ENCODE measurements at places on chromosomes 6 and 20.

DNA sequence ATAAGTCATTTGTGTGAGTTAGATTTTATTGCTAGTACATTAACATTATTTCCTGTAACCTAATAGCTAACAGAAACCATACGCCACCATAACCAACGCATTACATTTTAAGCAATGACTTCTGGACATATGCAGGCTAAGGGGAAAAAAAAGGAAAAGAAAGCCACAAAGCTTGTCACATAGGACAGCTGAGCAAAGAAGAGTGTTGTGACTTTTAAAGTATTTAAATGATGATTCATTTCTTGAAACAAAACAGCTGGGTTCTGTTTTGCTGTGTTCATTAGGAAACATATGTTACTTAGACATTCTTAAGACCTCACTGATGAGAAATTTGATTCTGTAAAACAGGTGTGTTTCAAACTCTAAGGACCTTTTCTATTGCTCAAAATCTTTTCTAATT, 171.4 kb downstream of the COL9A1 start:
- no peak for DNase-seq

DNA sequence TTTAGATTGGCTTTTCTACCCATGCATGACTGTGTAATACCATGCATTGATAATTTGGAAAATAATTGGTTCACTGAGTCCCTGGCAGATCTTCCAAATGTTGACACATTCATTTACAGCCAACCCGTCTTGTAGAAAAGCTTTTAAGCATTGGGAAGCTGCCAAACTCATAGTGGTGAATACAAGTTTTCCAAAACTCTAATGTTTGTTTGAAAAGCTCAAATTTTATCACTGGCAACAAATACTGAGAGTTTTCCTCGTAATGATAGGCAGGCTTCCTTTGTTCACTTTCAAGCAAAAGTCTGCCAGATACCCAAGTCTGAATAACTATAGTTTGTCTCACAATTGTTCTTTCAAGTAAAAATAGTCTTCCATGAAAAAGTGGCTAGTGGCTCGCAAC, 143.0 kb downstream of the FIG4 start:
- no peak for DNase-seq

GRCh38 chr6:2353412-2354137, 108.2 kb upstream of the GMDS start:
- DNase-seq: peak; percentile 42

GRCh38 chr6:140036196-140036595, 661.7 kb upstream of the CITED2 start:
- no peak for DNase-seq

- no peak for DNase-seq
These were observed 84.3 kb upstream of the TMEM181 start for GRCh38 chr6:158475344-158476302.

GRCh38 chr20:46122071-46122470, 4.0 kb downstream of the CD40 start:
- DNase-seq: no peak

- no peak for DNase-seq
These were observed 50.5 kb upstream of the CSE1L start for GRCh38 chr20:48995589-48995988.

DNA sequence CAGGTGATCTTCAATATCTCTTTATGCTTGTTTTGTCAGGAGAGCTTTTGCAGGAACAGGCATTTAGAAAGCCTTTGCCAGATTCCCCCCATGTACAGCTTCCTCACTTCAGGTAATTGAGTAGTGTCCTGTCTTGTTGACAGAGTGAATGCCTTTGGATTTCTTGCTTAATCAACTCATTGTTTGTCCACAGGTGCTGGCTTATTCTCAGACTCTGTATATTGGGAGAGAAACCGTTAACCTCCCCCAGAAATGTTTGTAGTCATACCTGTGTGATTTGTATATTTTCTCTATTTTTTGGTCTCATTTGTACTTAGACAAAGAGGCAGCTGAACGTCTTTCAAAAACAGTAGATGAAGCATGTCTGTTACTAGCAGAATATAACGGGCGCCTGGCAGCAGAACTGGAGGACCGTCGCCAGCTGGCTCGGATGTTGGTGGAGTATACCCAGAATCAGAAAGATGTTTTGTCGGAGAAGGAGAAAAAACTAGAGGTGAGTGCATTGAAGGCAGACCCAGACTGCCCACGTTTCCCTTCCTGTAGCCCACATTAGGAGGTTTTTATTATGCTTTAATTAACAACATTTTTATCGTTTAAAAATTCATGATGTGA, 32.3 kb downstream of the RPRD1B start:
- no peak for DNase-seq

DNA sequence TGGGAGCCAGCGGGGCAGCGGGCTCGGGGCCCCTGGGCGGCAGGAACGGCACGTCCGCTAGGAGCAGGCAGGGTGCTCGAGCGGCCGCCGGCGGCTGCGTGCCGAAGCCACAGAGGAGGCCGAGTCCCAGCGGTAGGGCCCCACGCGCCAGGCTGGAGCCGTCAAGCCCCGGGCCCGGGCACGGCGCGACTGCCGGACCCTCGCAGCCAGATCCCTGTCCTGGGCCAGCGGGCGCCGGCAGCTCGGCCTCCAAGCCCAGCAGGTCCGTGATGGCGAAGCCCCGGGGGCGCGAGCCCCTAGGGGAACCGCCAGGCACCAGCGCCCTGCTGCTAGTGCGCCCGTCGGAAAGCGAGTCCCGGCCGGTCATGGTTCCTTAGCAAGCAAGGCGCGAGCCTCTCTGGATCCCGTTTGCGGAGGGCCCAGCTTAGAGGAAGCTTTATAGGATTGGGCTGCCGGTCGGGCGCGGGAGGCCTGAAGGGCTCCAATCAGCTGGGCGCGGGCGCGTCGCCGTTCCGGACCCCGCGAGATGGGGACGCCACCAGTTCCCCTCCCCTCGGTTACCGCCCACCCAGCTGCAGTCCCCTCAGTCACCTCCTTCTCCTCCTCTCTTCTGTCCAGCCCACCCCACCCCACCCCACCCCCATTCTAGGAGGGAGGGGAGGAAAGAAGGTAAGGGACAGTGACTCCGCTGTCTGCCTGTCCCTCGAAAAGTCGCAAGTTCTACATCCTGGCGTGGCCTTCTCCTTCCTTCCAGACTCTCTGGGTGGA, at the start of gene VSX1:
TSS of gene VSX1 (minus strand) at position 412 of the 768 bp plus-strand sequence. CDS start at position 367, 45 bp downstream.
- DNase-seq: no peak

DNA sequence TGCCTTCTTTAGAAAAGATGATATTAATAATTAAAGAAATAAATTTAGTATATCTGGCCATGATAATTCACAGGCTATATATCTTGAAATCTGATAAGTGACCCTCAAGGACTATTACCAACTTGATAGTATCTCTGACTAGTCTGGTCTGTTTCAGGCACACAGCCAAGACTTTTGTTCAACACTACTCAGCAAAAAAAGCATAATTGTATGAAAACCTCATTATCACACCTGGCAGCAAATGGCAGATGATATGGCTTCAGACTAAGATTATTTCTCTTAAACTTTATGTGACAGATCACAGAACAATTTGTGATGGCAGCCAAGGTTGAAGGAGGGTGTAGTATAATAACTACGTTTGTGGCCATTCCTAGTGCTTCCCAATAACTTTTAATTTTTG, 114.7 kb downstream of the RWDD2A start:
- no peak for DNase-seq

DNA sequence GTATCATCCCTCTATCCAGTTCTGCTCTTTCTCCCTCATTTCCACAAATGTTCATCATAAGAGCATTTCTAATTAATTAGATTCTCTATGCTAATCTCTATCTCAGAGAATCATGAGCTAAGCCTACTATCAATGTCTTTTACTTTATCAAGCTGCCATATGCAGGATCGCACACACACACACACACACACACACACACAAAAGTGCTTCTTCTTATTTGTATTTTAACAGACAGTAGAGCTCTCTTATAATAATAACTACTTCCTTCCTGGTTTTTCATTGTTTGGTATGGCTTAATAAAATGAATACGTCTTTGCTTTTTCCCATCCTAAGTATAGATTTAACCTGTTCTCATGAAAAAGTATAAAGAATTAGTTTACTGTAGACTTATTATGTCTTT, 170.2 kb downstream of the HAO1 start:
- no peak for DNase-seq

- DNase-seq: no peak
These were observed 350.5 kb downstream of the NRN1 start for GRCh38 chr6:5656226-5656625.

GRCh38 chr6:13484827-13485226, 2.6 kb downstream of the GFOD1 start:
- no peak for DNase-seq

DNA sequence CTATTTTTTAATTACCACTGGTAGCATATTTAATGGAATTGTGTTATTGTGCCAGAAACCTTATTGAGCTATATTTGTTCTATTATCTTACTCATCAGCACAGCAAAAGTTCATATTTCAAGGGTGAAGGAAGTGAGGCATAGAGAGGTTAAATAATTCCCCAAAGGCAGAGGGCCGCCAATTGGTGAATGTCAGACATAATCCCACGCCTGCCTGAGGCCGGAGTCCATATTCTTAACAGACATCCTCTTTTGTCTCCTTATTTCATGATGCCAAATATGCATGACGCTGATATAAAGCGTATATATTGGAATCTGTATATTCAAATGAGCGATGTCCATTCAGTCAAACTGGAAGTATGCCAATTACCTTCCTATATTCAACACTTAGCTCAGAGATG, 505.0 kb upstream of the SLC35B3 start:
- DNase-seq: no peak

GRCh38 chr20:10629946-10630650, 43.7 kb downstream of the JAG1 start:
- no peak for DNase-seq

DNA sequence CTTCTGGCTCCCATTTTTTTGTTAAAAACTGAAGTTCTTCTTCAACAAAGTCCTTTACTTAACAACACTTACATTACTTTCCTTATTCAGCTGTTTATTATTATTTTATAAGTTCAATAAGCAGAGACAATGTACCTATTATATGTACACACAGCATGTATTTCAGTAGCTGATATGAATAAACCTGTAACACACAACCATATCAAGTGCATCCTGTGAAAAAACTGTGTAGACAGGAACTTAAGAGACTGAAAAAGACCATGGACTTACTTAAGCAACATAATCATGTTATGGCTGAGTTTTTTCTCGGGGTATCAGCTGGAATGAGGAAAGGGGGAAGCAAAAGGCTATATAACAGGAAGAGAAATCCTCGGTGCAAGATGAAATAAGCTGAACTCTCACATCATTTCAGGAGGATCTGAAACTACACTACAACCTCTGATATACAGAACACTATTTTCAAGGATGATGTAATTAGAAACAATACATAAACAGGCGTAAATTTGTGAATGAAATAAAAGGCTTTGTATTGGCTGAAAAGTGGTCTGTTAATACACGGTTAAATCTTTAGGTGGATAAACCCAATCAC, 70.9 kb downstream of the REV3L start:
- DNase-seq: no peak

GRCh38 chr6:33630014-33630413, 8.9 kb downstream of the ITPR3 start:
- no peak for DNase-seq

- DNase-seq: no peak
These were observed 21.3 kb upstream of the CHMP4B start for GRCh38 chr20:33789858-33790182.

GRCh38 chr6:87182940-87183339, 27.6 kb downstream of the ZNF292 start:
- no peak for DNase-seq

- DNase-seq: no peak
These were observed 98.0 kb upstream of the NHSL1 start for GRCh38 chr6:138597336-138597735.

DNA sequence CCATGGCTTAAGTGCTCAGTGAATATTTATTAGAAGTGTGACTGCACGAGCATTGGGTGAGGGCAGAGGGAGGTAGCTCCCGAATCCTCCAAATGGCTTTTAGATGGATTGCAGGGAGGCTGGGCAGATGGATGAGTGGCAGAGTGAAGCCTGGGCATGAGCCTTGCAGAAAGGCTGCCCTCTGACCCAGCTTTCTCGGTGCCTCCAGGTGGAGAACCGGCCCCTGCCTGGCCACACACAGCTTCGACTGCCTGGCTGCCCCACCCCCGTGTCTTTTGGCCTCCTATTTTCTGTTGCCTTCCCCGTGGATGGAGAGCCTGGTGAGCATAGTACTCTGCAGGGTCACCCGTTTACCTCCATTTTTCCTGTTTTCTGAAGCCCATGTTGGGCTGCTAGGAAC, 3.4 kb downstream of the VARS2 start:
- DNase-seq: no peak

DNA sequence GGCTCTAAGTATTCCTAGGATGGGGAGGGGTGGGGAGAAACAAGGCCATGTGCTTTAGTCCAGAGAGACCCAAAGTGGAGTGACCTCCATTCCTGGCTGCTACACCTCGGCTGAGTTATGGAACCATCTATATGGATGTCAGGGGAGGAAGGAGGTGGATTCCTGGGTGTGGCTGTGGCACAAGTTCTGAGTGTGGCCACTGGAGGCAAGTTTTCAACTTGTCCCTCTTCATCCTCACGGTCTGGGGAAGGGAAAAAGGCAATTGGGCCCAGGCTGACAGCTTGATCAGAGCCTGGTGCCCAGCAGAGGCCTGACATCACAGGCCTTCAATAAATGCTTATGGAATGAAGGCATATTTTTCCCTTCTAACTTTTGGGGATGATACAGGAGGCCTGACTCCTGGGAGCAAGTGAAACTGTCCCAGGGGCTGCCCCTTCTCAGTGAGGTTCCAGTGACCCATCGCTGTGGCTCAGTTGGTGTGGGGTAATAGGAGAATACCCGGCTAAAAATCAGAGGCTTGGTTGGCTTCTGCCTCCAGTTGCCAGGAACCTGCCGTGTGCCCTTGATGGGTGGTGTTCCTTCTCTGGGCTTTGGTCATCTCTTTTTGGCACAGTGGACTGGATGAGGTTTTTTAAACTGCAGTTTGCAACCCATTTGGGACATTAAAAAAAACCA, 1.8 kb upstream of the ITPR3 start:
- no peak for DNase-seq

- DNase-seq: no peak
These were observed 3.3 kb downstream of the ADGRB3 start for GRCh38 chr6:68638230-68638900.

DNA sequence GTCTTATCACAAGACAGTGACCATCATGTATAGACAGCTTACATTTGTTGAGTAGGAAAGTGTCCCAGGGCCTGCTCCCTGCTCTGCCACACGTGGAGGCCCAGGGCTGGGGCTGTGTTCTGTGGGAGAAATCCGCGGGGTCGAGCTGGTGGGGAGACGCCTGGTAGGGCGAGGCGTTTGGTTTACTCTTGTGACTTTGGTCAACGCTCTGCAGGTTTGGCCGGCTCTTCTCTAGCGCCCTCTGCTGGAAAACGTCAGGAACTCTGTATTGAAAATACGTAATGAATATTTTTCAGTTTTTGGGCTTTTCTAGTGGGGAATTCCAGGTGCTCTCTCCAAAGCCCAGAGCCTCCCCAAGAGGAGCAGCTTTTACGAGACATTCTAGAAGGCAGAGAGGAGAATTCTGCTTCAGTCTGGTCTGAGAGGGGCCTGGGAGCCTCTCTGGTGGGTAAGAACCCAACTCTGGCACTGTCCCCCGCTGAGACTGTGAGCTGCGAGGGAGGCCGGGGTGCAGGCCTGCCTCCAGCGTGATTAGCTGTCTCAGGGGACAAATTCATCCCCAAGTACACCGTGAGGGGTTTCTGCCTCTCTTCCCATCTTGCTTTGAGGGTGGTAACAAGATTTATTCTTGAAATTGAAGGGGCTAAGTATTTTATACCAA, 112.6 kb upstream of the RALGAPA2 start:
- DNase-seq: no peak

- DNase-seq: no peak
These were observed 50.0 kb downstream of the SOBP start for GRCh38 chr6:107539849-107540464.

Measured in stimulated activated CD4-positive, alpha-beta T cell treated with anti-CD3 and anti-CD28 coated beads, Interleukin-1b, Interleukin-23, amount 100 ng/mL, for 1 hour (primary cell).